Activated CD4-positive, alpha-beta T cell treated with anti-CD3 and anti-CD28 coated beads for 24 hours (primary cell): ENCODE measurements at places on chromosomes 7 and 10.

DNA sequence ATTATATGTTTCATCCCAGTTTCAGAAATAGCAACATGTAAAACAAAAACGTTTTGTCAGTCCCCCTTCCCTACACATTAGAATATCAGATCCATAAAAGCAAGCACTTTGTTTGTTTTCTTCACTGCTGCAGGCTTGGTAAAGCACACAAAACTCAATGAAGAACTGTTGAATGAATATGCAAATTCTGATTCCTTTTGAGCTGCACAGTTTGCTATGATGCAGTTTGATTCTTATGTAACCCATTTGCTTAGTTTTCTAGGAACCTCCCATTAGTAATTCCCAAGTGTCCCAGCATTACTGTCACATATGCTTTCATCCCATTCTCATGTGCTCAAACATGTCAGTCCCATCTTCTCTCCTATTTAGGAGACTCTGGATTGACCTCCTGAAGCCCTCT is 26.1 kb upstream of the CHCHD3 start:
- DNase-seq = no peak

DNA sequence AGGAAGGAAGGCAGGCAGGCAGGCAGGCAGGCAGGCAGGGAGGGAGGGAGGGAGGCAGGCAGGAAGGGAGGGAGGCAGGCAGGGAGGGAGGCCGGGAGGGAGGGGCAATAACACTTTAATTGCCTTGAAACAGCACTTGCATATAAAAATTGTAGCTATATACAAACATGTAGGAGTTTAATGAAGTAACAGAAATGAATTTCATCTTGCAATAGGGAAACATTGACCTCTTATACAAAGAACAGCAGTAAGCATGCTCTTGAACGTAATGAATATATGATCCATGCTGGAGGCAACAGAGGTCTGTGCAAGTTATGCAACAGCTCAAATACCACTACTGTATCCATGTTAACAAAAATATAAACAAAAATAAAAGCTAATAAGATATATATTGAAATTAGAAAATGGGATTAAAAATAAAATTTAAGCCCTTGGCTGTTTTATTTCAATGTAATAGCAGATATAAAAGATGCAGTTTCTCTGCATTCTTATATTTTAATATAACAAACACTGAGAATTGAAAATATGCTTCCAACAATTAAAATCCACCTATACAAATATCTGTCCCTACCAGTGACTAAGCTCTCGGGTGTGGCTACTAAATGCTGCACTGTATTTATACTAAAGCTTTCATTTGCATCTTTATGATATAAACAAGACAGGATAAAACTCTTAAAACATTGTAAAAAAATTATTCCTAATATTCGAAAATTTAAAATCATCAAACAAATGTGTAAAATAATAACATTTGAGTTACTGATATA is 50.3 kb downstream of the CACNA2D1 start:
- no peak for DNase-seq

DNA sequence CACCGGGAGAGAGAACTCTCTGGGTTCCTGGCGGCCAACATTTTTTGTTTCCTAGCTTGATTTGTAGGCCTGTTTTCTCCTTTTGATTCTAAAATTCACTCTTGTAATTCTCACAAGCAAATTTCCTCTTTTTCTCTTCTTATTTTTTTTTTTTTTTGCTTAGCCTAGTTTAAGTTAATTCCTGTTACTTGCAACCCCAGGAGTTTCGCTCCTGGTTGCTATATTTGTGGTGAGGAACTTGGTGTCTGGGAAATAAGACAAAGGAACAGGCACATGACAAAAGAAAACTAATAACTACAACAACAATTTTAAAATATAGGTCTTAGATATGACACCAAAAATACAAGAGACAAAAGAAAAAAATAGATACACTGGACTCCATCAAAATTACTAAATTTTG is 6.7 kb downstream of the AOAH start:
- no peak for DNase-seq

- no peak for DNase-seq
Measured at GRCh38 chr10:82575318-82575717, 700.3 kb downstream of the NRG3 start.

- DNase-seq = no peak
Measured at GRCh38 chr10:51706225-51706624, 6.8 kb upstream of the CSTF2T start.

- peak; percentile 56 for DNase-seq
Measured at GRCh38 chr7:32427769-32428291, 62.4 kb downstream of the LSM5 start.

DNA sequence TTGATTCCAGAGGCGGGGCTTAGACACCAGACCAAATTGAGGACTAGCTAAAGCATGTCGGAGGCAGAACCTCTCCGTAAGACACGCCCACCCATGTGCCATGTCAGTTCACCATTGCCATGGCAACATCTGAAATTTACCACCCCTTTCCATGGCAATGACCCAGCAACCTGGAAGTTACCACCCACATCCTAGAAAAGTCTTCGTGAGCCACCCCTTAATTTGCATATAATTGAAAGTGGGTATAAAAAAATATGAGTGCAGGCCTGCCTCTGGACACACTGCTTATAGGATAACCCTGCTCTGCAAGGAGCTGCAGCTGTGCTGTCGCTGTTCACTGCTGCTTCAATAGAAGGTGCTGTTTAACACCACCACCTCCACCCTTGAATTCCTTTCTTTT is 28.0 kb downstream of the TMEM270 start:
- DNase-seq = no peak

- no peak for DNase-seq
Measured at GRCh38 chr7:157276091-157276561, 60.7 kb upstream of the DNAJB6 start.

DNA sequence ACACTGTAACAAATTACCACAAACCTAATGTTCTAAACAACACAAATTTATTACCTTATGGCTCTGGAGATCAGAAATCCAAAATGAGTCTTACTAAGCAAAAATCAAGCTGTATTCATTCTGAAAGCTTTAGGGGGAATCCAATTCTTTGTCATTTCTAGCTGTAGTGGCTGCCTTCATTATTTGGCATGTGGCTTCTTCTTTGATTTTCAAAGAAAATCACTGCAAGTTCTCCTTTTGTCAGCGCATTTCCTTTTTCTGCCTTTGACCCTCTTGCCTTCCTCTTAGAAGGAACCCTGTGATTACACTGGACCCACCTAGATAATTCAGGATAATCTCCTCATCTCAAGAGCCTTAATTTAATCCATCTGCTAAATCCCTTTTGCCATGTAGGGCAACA is 36.9 kb downstream of the ZPBP start:
- no peak for DNase-seq

- no peak for DNase-seq
Measured at GRCh38 chr10:24343686-24344085, 134.7 kb downstream of the KIAA1217 start.

- DNase-seq = no peak
Measured at GRCh38 chr10:81027706-81028105, 490.0 kb downstream of the SH2D4B start.

DNA sequence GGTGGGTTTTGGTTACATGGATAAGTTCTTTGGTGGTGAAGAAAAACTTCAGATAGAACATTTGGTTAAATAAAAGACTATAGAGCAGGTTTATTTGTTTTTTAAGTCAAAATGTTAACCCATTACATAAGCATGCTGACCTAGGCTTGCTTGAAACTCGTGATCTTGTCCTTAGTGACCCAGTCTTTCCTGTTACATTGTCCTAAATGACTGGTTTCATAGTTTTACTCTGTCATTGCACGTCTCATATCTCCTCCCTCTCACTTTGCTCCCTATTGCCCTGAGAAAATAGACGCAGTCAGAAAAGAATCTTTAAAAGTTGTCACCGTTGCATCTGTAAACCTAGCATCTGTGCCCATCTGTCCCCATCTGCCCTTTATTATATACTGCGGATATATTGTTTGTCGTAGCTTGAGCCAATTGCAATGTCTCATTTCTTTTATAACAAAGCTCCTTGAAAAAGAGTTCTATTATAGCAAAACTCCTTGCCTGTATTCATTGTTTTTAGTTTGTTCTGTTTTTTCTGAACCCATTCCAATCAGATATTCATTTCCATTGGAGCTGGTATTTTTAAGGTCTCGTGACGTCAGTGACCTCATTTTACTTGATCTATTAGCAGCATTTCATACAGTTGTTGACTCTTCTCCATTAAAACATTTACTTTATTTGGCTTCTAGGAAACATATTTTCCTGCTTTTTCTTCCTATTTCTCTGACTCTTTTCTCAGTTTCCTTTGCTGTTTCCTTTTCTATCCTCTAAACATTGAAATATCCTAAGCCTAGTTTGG is 57.3 kb downstream of the HELLS start:
- DNase-seq = no peak

GRCh38 chr10:74117738-74118137 is 32.9 kb downstream of the AP3M1 start:
- no peak for DNase-seq

DNA sequence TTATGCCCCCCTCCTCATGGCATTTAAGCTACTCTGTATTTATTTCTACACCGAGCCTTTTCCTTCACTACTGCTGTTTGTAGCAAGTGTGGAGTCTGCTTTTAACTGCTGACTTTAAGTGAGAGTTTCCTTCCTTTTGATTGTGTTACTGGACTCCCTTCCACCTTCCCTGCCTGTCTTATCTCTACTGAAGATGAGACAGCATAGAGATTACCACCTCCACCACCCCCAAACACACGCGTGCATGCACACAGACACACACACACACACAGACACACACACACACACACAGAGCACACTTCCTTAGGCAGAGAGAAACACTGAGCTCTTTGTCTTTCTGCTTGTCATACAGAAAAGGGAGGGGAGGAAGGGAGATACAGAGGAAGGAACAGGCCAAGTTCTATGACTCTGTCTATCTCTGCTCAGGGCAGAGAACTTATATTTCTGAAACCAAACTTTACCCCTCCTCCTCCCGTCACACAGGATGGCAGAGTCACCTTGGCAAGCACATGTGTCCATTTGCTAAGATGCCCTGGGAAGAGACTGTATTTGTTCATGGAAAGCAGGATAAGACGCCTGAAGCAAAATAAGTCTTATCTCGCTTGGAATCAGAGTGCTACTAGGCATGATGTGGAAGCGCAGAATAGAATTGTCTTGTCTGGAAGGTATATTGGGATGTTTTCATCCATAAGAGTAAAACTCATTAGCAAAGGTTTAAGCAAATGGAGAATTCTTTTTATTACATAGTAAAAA is 81.8 kb upstream of the CAV2 start:
- no peak for DNase-seq

DNA sequence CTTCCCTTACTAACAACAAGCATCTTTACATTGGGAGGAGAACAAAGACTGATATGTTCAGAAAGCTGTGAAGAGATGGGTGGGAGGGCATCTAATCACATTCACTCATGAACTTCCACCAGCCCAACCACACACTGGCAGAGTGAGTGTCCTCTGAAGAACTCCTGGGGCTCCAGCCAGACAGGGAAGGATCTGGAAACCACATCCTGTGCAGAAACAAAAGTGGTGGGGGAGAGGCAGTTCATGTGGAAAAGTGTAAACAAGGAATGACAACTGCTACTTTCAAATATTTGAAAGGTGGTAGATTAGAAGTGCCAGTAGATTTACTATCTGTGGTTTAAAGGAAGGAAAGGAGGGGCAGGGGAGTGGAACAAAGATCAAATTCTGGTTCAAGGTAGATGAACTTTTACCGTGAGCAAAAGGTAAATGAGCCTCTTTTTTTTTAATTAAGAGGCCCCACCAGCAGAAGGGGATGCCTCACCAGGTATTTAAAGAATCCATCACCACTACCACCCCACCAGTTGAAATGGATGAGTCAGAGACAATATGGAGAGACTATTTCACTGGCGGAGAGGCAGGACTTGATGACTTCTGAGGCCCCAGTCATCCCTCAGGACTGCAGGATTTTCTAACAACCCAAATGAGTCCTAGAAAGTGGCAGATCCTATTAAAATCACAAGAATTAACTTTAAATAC is 34.5 kb downstream of the GOT1 start:
- DNase-seq = no peak

DNA sequence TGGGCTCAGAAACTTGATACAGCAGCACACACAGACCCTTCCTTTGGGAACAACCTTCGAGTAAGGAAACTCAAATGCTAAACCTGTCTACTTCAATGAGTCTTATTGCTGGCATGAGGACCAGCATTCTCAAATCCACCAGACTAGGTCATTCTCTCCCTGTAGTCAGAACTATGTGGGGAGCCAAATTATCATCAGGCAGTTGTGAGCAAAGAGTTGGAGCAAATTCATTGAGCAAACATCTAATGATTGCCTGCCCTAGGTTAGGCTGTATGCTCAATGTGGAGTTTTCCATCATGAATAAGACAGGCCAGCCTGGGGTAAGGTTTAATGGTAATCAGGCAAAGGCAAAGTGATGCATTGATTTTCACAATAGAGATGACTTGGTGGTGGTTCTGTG is 3.6 kb downstream of the EPDR1 start:
- no peak for DNase-seq
